Liver (tissue), 10 donors: ENCODE measurements at places on chromosomes 11 and 22.

DNA sequence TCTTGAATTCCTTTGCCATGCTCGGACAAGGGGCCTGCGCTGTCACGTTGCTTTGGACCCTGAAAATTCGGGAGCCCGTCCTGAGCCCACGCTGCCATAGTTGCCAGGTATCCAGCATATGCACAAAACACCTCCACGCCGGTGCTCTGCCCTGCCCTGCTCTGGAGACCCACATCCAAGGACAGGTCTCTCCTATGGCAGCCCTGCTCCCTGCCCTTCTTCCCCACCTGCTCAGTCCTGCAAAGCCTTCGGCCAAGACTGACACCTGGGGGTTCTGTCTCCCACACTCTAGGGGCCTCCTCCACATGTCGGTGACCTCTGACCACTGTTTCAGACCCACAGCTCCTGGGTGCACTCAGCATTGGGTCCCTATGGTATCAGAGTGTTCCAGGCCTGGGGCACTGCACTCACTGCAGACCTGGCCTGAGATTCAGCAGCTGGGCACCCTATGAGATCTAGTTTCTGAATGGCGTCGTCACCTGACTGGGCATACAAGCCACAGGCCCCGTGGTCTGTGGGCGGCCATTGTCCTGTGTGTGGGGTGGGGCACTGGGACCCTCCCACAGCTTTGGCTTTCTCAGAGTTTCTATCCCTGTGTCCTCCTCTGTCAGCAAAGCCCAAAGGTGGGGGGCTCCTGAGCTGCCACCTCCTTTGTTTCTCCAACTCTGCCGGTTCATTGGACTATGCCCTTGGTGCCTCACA lies 2.0 kb upstream of the KRTAP5-6 start:
- peaks cover 36% of the 10 kb centered on the region for H3K4me1 ChIP-seq
- no peak overlapping the region for H3K27ac ChIP-seq
- no peaks in the 10 kb centered on the region for H3K27me3 ChIP-seq
- DNase-seq, result no peak
- no peak overlapping the region for H3K4me3 ChIP-seq
- no peaks in the 10 kb centered on the region for H3K36me3 ChIP-seq

DNA sequence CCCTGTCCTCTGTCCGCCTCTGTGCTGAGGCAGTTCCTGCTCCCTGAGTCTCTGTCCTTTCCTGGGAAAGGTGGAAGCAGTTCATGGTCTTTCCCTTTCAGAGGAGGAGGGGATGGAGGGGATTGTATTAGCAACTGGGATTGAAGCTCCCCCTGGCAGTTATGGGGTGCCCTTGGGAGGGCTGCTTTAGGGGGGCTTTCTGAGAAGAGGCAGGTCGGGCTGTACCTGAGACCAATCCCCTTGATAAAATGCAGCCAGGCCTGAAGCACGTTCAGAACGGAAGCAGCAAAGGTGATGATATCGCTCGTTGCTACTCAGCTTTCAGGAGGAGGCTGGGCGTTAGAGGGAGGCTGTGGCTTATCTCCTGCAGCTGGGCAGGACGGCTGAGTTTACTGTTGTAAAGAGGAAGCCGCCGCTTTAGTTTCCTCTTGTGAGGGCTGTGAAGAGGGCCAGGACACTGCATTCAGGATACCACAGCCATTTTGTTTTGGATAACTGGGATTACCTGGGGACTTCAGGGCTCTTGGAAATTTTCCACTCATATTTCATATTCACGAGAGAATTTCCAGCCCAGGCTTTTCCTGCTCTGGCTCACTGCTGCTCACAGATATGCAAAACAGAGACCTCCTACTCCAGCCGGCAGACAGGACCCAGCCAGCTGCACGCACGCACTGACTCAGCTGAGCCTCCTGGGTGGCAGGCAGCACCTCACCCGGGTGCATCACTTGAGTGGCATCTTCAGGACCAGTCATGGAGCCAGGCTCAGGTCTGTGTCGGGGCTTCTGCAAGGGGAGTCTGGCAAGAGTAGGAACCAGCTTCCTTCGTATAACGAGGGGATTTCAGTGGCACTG lies 798 bp downstream of the AMPD3 start:
- H3K36me3 ChIP-seq, result no peaks in the 10 kb centered on the region
- H3K27ac ChIP-seq, result peak overlapping the region; percentile 30
- peaks cover 4% of the 10 kb centered on the region for H3K4me1 ChIP-seq
- H3K4me3 ChIP-seq, result peak overlapping the region; percentile 7
- DNase-seq, result peak; percentile 73

- no peaks in the 10 kb centered on the region for H3K27me3 ChIP-seq
- H3K4me3 ChIP-seq, result no peak overlapping the region
- H3K27ac ChIP-seq, result no peak overlapping the region
- H3K36me3 ChIP-seq, result no peaks in the 10 kb centered on the region
- DNase-seq, result no peak
Observed at GRCh38 chr11:31943056-31943780, 132.1 kb upstream of the PAX6 start.

- no peak for DNase-seq
- peak overlapping the region; percentile 8 for H3K27ac ChIP-seq
- H3K4me3 ChIP-seq, result no peak overlapping the region
- H3K4me1 ChIP-seq, result peaks cover 46% of the 10 kb centered on the region
- no peaks in the 10 kb centered on the region for H3K27me3 ChIP-seq
Observed at GRCh38 chr11:126280595-126280994, 2.3 kb upstream of the TIRAP start.

DNA sequence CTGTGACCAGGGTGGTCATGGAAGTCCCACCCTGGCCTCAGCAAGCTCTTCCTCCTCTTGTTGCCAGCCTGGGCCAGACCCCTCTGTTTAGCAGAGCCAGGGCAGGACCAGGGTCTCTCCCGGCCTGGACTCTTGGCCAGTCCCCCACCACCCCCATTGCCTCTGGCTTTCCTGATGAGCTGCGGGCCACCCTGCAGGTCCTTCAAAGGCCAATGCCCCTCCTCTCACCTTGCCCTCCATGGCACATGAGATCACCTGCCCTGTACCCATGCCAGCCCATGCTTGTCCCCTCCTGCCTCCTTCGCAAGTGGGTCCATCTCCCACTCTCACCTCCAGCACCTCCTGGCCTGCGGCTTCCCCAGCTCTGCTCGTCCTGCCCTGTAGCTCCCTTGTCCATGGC lies 10.4 kb downstream of the FADS2 start:
- no peak overlapping the region for H3K4me3 ChIP-seq
- no peak for DNase-seq
- no peak overlapping the region for H3K27ac ChIP-seq
- H3K36me3 ChIP-seq, result peaks cover 21% of the 10 kb centered on the region

DNA sequence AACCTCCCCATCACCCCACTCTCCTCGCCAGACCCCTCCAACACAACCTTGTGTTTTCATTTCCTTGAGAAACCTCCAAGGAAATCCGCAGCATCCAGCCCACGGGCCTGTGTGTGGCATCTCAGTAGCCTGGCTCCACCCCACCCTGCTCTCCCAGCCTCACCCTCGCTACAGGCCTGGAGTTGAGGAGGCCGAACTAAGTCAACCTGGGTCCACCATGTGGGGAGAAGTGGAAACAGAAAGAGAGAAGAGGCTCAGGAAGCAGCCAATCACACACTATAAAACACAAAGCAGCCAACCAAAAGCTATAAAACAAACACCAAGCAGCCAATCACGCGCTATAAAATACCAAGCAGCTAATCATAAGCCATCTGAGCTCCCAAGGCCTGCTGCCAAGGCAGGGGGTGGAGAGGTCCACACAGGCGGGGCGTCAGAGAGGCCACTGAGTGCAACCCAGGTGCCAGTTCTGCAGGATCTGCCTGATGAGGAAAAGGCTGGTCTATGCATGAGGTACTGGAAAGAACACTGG lies 72.0 kb downstream of the MICAL3 start:
- no peak overlapping the region for H3K4me3 ChIP-seq
- peak overlapping the region; percentile 32 for H3K27ac ChIP-seq
- peaks cover 18% of the 10 kb centered on the region for H3K4me1 ChIP-seq
- H3K27me3 ChIP-seq, result no peaks in the 10 kb centered on the region
- peak; percentile 57 for DNase-seq

DNA sequence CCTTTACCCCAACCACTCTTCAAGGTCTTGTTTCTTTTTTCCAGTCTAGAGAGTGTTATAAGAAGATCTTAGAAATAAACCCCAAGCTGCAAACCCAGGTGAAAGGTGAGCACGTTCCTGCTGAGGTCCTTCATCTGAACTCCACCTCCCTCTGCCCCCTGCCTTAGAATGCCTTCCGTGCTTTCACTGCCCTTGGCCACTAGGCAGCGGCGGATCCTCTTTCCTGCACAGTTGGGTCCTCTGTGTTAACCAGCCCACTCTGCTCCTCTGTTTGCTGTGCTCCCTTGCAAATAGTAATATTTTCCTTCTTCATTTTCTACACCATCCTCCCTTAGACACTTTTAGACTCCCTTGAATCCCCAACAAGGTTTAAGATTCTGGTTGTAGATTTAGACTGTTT lies 24.3 kb downstream of the TTC12 start:
- H3K36me3 ChIP-seq, result peaks cover 15% of the 10 kb centered on the region
- H3K4me1 ChIP-seq, result no peaks in the 10 kb centered on the region
- no peak overlapping the region for H3K4me3 ChIP-seq
- DNase-seq, result no peak
- no peaks in the 10 kb centered on the region for H3K27me3 ChIP-seq

DNA sequence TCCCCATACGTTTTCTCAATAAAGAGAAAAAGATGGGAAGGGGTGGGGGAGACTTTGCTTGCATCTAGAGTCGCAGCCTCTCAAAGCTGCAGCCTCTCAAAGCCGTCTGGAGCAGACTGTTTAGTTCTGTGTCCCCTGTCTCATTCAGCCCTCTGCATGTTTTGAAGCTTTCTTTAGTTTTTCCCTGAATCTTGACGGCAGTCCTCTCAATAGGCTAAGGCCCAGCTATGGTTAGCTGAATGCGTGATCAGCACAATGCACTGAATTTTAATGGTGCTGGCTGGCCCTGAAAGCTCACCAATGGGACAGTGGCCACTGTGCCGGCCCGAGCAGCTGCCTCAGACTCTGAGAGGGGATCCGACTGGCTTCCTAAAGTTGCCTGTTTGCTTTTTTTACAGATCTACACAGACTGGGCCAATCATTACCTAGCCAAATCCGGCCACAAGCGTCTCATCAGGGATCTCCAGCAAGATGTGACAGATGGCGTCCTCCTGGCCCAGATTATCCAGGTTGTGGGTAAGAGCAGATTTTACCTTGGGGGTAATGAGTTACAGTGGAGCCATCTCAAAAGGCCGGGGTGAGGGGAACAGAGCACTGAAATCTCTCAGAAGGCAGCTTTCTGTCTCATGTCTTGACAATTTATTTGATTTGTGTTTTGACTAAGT lies 119.6 kb downstream of the NAV2 start:
- no peak for DNase-seq
- no peaks in the 10 kb centered on the region for H3K27me3 ChIP-seq
- H3K36me3 ChIP-seq, result peaks cover 5% of the 10 kb centered on the region
- no peak overlapping the region for H3K27ac ChIP-seq
- H3K4me1 ChIP-seq, result peaks cover 7% of the 10 kb centered on the region
- H3K4me3 ChIP-seq, result no peak overlapping the region

- no peaks in the 10 kb centered on the region for H3K36me3 ChIP-seq
- peaks cover 7% of the 10 kb centered on the region for H3K27me3 ChIP-seq
- H3K4me3 ChIP-seq, result no peak within 1 kb of the TSS
- H3K27ac ChIP-seq, result no peak within 1 kb of the TSS
- H3K4me1 ChIP-seq, result peaks cover 5% of the 10 kb centered on the region
Observed at GRCh38 chr11:94400839-94401772, at the start of gene GPR83. GPR83 (minus strand) TSS chr11:94401419; CDS start chr11:94401247, 172 bp downstream.

- H3K27ac ChIP-seq, result no peak overlapping the region
- DNase-seq, result no peak
- no peaks in the 10 kb centered on the region for H3K4me1 ChIP-seq
- no peaks in the 10 kb centered on the region for H3K27me3 ChIP-seq
Observed at GRCh38 chr11:114738954-114739353, 60.6 kb downstream of the NXPE2 start.

GRCh38 chr22:20246368-20247009 lies 21.6 kb downstream of the RTN4R start:
- H3K27me3 ChIP-seq, result no peaks in the 10 kb centered on the region
- no peak for DNase-seq
- H3K4me1 ChIP-seq, result peaks cover 89% of the 10 kb centered on the region
- peak overlapping the region; percentile 78 for H3K27ac ChIP-seq
- no peaks in the 10 kb centered on the region for H3K36me3 ChIP-seq
- no peak overlapping the region for H3K4me3 ChIP-seq

DNA sequence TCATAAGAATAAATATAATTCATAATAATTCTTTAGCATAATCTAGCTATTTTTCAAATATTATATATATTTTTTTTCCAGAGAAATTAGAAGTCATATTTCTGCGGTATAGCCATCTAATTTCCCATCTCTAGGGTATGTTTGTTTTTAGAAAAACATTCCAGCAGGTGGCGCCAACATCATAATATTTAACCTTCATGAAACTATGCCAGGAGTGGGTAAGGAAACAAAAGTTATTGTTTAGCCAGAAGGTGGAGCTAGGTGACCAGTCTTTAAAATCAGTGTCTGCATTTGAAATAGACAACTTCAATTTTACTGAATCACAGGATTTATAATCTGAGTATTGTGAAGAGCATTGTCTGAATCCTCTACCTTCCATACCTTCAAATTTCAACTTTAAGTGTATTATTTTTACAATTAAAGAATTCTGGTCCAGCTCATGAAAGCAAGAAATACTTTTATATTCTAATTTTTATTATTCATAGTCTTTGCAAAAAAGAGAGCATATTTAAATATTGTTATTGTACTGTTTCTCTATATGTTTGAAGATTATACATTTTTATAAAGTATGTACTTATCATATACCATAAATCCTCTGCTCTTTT lies 15.7 kb upstream of the CCDC179 start:
- no peak overlapping the region for H3K4me3 ChIP-seq
- no peak overlapping the region for H3K27ac ChIP-seq
- no peaks in the 10 kb centered on the region for H3K27me3 ChIP-seq
- no peaks in the 10 kb centered on the region for H3K4me1 ChIP-seq
- no peaks in the 10 kb centered on the region for H3K36me3 ChIP-seq

DNA sequence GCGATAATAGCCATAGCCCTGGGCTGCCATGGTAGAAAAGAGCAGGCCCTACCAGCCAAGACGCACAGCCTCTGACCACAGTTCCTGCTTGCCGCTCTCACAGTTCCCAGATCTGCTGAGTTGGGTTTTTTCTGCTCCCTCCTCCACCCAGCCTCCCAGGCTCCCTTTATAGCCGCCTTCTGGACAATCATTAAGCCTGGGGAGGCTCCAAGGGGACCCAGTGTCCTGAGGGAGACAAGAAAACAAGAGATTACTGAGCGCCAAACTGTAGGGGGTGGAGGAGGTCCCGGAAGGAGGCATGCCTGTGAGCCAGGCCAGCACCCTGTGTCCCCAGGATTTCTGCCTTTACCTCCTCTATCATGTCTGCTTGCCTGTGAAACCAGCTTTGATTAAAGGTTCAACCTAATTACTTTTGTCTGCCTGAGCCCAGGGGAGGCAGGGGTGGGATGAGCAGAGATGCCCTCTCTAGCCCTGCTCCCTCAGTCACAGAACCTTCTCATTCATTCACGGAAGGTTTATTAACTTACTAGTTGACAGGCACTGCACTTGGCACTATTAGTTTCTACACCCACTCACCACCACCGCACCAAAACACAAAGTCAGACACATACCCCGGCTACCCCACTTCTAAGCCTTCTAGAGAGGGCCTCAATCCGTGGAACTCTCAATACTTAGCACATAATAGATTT lies 1.2 kb downstream of the SLC37A4 start:
- H3K27me3 ChIP-seq, result no peaks in the 10 kb centered on the region
- H3K4me3 ChIP-seq, result peak overlapping the region; percentile 85
- H3K27ac ChIP-seq, result peak overlapping the region; percentile 97
- peaks cover 10% of the 10 kb centered on the region for H3K36me3 ChIP-seq
- H3K4me1 ChIP-seq, result peaks cover 44% of the 10 kb centered on the region
- peak; percentile 77 for DNase-seq

- no peaks in the 10 kb centered on the region for H3K4me1 ChIP-seq
- H3K27ac ChIP-seq, result no peak overlapping the region
- no peak overlapping the region for H3K4me3 ChIP-seq
- no peak for DNase-seq
- no peaks in the 10 kb centered on the region for H3K36me3 ChIP-seq
Observed at GRCh38 chr11:87266751-87267150, 229.0 kb downstream of the TMEM135 start.
